ENCODE measurements at places on chromosomes 13 and 19.

DNA sequence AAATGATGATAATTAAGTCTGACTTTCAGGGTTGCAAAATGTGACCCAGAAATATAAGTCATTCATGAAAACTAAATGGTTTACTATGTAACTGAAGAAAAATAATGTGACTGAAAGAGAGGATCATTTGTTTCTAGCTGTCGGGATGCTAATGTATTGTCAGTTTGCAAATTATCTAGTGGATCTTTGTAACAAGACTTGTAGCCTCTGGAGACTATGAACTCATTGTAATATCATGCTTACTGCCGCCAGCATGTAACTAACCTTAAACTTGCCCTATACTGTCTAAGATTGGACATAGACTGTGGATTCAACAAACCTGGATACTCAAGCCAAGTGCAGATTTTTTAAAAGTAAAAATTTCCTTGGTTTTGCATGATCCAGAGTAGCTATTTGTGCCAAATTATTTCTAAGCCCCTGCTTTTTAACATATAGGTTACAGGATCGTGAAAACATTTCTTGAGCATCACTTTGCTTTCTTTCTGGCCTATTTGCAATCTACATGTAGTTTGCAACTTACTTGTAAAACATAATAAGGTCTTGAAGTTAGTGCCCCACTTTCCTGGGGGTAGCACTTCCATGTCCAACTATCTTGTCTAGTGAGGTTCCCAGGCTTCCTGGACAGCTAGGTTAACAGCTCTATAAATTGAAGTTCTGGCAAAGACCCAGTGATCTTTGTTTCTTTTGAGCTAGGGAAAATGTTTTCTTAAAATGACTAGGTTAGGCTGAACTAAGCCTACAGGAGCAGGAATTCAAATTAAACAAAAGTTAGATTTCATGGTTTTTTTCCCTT, 3.3 kb upstream of the POSTN start:
- no peak for DNase-seq

DNA sequence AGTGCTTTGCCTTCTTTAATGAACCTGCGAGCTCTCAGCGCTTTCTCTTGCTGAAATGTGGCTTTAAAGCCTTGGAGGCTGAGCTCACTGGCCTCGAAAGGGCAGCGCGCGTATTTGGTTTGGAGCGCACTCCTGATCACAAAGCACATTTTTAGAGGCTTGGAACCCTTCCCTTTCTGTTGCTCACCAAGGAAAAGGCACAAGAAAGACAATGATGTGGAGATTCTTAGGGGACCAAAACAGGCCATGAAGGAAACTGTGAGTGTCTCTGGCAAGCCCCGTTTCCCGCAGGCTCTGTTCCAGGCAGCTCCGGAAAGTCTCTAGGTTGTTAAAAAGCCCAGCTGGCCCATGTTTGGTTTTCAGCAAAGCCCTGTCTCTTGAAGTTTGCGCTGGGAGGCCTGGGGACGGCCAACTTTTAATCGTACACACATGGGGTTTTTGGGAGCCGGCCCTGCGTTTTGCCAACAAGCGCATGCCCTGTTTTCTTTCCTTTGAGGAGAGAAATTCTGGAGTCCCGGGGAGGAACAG, 9.4 kb upstream of the SPC24 start:
- DNase-seq: no peak

GRCh38 chr19:54316746-54317107, 3.8 kb upstream of the LILRA5 start:
- DNase-seq: peak; percentile 20

- DNase-seq: no peak
Measured at GRCh38 chr13:101417501-101417900, 1.2 kb upstream of the NALCN start.

- DNase-seq: no peak
Measured at GRCh38 chr13:106105153-106105552, 430.3 kb downstream of the EFNB2 start.

- DNase-seq: no peak
Measured at GRCh38 chr13:41565846-41566245, 108.5 kb downstream of the RGCC start.

GRCh38 chr13:46961719-46962118, 64.9 kb upstream of the HTR2A start:
- DNase-seq: no peak

GRCh38 chr19:29309637-29310036, 96.7 kb upstream of the UQCRFS1 start:
- no peak for DNase-seq

DNA sequence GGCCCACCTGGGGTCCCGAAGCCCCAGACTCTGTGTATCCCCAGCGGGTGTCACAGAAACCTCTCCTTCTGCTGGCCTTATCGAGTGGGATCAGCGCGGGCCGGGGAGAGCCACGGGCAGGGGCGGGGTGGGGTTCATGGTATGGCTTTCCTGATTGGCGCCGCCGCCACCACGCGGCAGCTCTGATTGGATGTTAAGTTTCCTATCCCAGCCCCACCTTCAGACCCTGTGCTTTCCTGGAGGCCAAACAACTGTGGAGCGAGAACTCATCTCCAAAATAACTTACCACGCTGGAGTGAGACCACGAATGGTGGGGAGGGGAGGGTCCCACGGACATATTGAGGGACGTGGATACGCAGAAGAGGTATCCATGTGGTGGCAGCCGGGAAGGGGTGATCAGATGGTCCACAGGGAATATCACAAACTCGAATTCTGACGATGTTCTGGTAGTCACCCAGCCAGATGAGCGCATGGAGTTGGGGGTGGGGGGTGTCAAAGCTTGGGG, 1.0 kb upstream of the ICAM5 start:
- DNase-seq: no peak

DNA sequence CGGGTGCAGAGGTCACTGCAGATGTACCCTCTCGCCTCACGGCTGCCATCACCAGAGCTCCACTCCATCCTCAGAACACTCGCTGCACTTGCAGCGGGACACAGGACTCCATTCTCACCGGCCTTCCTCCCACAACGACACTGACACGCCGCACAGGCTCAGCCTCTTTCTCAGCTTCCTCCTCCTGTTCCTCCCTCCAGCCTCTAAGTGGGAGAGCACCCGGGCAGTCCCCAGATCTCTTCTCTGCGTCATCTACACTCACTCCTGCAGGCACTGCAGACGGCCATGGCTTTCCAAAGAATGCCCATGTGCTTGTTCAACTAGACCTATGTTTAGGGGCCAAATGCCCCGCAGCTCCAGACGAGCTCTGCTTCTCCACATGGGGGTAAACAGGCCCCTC, 14.3 kb upstream of the FKRP start:
- DNase-seq: no peak

DNA sequence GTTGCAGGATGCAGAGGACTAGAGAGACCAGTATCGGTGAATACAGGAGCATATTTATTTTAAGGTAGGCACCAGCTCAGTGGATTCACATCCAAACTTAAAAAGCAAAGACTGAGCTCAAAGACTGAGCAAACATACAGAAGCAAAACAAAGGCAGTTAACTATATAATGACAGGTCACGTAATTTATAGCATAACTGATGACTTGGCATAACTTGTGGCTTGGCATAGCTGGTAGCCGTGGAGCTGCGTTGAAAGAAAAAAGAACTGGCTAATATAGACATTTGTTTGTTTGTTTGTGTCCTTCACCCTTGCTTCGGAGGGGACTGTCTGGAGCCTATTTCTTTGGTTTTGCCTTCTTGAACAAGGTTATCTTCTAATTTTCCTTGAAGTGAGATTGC, 33.7 kb downstream of the ZNF493 start:
- no peak for DNase-seq

GRCh38 chr13:43111559-43112400, 88.4 kb downstream of the DNAJC15 start:
- DNase-seq: no peak

DNA sequence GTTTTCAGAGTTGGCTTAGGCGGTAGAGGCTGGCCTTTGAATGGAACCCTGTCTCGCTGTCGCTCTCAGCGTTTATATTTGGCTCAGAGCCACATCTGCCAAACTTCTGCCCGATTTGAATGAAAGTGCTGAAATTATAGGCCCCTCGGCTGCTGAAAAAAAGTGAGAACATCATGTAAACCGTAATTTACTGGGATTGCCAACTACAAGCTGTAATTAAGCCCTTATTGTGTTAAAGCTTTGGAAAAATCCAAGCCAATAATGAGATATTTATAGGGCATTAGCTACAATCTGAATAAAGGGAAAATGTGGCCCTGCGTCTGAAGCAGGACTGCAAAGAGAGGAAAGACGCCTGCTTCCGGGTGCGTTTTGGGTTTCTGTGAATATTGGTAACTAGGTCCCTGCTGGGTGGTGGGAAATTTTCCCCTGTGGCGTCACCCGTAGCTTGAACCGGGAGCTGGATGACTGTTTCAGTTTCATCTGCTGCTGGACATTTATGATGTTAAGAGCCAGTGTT, 9.9 kb downstream of the DNM2 start:
- DNase-seq: no peak

- DNase-seq: no peak
Measured at GRCh38 chr19:18587561-18587960, 1.0 kb upstream of the REX1BD start.

DNA sequence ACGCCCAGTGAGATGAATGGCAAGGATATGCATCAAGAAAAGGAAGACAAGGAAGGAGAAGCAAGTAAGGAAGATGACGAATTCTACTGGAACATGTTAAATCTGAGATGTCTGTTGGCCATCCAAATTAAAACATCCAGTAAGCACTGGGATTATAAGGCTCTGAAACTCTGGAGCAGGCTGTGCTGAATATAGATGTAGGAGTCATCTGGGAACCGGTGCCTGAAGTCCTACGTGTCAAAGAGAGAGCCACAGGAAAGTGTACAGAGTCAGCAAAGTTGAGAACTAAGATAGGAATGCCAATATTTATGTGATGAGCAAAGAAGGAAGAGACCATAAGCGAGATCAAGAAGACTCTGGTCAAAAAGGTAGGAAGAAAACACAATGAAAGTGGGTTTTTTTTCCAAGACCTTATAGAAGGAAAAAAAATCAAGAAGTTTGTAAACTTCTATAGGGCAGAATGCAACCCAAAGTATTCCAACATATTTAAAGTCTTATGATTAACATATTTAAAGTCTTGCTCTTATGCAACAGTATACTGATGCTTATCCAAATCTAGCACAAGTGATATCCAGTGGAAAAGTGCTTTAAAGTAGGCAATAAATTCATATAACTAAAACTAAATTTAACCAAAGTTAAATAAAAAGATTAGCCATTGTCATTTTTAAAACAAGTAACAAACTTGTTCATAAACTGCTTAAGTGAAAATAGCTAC, 51.2 kb upstream of the EEF1AKMT1 start:
- no peak for DNase-seq

DNA sequence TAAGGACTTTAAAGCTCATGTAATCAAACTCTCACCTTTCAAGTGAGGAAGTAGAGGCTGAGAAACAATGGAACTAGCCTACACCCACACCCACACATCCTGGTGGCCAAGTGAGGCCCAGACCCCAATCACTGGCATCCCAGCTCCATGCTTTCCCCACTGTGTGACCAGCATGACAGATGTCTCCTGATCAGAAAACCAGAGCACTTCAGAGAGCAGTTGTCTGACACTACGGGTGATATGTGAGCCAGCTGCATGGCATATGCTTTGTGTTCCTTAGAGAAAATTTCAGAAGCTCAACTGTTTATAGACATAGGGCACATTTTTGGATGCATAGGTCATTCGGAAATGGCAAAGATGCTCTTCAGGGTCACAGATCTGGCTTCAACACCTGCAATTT, 315.2 kb downstream of the NDFIP2 start:
- no peak for DNase-seq

DNA sequence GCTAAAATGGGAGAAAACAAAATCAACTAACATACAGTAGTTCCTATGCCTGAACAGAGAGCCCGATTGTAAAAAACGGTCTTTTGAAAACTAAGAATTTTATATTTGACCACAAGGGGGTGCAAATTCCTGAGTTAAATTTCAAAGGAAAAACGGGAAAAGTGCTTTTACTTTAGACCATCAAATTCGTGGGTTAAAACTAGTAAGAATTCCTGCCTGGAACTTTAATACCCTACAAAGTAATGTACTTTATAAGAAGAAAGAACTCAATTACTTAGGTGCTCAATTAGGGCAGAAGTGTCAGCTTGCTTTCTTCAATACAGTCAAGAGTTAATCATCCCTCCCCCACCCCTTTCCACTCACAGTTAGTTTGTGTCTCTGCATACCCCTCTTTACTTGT, 69.8 kb downstream of the KCNRG start:
- DNase-seq: peak; percentile 44

DNA sequence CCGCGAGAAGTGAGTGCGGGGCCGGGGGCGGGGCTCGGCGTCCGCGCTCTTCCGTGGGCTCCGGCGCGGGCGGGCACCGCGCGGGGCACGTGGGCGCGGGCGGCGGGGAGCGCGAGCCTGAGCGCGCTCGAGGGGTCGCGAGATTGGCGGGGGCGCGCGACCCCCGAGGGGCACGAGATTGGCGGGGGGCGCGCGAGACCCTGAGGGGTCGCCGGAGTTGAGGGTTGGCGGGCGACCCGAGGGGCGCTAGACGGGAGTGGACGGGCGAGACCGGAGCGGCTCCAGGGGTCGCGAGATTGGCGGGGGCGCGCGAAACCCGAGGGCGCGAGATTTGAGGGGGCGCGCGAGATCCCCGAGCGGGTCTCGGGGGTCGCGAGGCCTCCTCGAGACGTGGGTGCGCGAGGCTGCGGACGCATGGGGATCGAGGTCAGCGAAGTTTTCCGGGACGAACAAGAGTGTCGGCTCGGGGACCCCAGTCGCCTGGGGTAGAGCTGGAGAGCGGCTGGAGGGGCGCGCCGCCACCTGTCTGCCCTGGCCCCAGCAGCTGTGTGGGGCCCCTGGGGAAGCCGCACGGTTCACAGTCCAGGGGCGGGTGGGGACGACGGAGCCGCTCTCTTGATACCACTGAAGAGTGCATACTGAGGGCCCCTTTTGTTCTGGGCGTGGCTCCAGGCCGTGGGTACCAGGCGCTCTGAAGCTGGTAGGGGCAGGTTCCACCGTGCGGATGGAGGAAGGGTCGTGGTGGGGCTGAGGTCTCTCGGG, 682 bp downstream of the SSBP4 start:
- DNase-seq: peak; percentile 59

GRCh38 chr19:45739498-45740439, 6.5 kb downstream of the MEIOSIN start:
- no peak for DNase-seq

GRCh38 chr19:3687774-3688706, 12.2 kb downstream of the PIP5K1C start:
- DNase-seq: peak; percentile 31

DNA sequence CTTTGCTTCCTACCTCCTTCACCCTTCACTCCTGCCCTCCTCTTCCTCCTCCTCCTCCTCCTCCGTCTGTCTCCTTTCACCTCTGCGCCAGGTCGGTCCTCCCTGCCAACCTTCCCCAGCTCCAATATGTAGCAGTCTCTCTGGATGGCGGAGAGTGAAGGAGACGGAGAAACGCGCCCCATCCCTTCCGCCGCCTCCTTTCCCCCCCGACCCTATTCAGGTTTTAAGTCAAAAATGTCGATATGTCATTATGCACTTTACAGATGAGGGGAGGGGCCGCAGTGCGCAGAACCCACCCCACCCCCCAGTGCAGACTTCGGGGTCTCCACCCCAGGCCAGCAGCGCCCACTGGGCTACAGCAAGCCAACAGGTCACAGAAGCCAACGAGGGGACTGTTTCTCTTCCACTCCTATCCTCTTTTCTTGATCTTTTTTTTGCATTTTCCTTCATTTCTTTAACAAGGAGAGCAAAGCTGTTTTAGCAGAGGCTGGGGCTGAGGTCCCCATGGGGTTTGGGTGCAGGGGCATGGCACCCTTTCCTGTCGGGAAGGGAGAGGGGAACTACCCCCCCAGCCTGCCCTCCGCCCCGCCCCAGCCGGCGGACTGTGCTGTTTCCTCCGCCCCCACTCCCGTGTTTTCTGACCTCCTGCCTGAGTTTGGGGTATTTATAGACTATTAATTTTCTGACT, 9.2 kb downstream of the MIDN start:
- DNase-seq: peak; percentile 25

All from CD4-positive, alpha-beta T cell treated with Interleukin-21 for 1 hour (primary cell).